ENCODE measurements at places on chromosomes 16 and 17.

- no peak for DNase-seq
Observed at GRCh38 chr17:29085223-29085622, 42.3 kb downstream of the PIPOX start.

DNA sequence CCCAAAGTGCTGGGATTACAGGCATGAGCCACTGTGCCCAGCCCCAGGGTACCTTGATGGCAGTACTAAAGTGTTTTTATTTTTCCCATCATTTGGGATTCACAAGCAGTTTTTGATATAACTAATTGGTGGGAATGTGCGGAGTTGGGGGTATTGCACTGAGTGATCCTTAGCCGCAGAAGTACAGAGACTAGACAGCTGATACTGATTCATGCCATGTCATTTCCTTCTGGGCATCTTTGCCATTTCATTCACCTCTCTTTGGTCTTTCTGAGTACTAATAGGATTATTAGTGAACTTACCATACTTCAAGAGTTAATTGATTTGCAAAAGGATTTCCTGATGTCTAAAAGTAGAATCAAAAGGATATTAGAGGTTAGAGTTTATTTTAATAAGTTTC, 9.7 kb downstream of the NMT1 start:
- no peak for DNase-seq

DNA sequence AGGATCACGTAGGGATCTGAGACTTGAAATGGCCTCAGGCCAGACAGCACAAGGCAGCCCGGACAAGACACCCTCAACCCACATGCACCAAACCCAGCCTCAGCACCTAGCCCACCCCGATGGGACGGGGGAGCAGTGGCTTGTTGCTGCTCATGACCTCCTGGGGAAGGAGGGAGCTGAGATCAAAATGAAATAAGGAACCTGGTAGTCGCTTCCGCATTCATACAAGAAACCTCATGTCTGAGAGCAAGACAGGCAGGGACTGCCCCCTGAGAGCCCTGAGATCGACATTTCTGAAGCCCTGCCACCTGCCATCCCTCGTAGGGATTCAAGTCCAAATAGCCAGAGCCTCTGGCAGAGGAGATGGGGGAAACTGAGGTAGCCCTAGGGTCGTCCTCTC, 5.7 kb upstream of the CEP131 start:
- no peak for DNase-seq

DNA sequence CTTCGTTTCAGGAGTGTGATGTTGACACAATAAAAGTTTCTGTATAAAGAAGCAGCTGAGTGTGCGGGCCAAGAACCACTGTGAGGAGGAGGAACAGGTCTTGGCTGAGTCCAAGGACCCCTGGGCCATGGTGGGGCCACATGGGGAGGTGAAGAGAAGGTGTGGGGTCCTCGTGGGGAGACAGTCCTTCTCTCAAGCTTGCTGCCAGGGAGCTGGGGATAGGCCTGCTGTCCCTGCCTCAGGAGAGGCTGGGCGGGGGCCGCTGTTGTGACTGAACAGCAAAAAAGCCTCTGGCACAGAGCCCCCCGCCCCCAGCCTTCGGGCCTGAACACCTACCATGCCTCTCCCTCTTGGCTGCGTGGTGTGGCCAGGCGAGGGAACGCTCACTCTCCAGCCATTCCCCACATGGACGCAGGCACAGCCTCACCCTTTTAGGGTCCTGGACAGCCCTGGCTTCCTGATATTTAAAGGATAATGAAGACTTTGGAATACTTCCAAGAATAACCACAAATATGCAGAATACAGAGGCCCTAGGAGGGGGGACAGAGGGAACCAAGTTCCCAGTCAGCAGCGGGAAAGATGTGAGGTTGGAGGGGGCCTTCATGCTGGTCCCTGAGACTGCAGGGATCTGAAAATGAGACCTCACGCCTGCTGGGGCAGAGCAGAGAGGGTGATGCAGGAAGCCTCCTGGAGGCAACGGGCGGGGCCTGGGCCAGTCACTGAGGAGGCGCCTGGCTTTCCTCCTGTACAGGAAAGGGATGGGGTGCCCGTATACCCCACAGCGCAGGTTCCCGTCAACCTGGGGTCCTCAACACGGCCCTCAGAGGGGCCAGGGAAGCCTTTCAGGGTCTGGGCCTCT, 100.0 kb upstream of the CREBBP start:
- no peak for DNase-seq

DNA sequence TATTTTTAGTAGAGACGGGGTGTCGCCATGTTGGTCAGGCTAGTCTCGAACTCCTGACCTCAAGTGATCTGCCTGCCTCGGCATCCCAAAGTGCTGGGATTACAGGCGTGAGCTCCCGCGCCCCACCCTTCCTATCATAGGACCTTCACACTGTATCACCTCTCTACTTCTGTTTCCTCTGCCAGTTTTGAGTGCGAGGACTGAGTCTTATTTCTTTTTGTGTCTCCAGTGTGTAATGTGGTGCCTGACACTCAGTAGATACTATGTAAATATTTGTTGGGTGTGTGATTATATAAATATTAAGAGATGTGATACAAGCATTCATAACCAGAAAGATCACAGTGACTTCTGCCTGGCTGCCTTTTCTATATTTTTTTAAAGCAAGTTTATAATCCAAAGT, 10.5 kb downstream of the PRKCA start:
- DNase-seq: no peak

- no peak for DNase-seq
Observed at GRCh38 chr17:50270435-50271362, 3.6 kb upstream of the TMEM92 start.

GRCh38 chr17:80441133-80441578, 26.2 kb downstream of the ENDOV start:
- peak; percentile 14 for DNase-seq

GRCh38 chr16:73142053-73142854, 94.3 kb upstream of the ZFHX3 start:
- no peak for DNase-seq

- no peak for DNase-seq
Observed at GRCh38 chr17:21282231-21282630, 2.3 kb upstream of the MAP2K3 start.

DNA sequence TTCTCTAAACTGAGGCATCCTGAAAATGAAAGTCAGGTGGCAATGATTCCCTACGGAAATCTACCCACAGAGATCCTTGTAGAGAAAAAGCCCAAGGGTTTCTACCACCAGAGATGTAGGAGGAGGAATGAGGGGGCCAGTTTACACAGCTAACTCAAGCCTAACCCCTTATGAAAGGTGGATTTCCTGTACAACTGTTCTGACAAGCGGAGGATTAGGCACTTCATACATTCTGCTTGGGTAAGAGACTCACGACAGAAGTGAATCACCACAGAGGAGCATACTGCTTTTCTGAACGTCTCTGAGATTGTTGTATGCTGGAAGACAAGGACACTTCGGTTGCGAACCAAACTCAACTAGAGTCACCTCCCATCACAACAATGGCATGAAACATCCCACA, 72.7 kb downstream of the SMG6 start:
- DNase-seq: no peak

DNA sequence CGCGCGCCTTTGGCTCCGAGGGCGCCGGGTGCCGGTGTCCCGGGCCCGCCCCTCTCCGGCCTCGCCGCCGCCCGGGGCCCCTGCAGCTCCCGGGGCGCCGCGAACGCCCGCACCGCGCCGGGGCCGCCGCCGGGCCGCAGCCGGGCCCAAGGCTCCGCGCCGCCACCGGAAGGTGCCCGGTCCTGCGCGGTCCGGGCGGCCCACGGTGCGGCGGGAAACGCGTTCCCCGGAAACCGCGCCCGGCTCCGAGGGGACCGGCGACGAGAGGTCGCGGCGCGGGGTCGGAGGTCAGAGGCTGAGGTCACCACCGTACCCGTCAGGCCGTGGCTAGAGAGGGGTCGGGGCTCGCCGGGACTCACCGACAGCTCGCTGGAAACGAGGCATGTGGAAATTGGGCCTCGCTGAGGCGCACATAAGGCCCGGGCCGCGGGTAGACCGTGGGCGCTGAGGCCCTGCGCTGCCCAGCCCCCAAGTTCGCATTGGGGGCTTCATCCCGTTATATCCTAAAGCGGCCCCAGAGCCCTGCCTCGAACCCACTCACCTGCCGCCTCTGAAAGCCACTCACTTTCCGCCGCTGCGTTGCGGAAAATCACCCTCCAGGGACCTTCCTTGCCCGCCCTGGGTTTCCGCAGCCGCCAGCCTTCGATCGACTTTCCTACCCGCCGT, at the start of gene DUS1L:
DUS1L (minus strand) TSS at position 167 of the 666 bp plus-strand sequence. CDS start 745 bp downstream, outside the sequence.
- peak; percentile 42 for DNase-seq

DNA sequence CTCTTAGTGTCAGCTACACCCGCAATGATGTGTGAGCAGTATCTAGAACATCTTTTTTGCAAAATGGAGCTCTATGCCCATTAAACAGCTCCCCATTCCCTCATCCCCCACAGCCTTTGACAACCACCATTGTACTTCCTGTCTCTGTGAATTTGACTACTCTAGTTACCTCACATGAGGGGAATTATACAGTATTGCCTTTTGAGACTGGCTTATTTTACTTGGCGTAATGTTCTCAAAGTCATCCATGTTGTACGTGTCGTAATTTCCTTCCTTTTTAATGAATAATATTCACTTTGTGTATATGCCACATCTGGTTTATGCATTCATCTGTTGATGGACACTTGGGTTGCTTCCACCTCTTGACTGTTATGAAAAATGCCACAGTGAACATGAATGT, 23.2 kb upstream of the CCL22 start:
- DNase-seq: no peak

GRCh38 chr17:55773671-55774070, 22.8 kb downstream of the PCTP start:
- DNase-seq: no peak

DNA sequence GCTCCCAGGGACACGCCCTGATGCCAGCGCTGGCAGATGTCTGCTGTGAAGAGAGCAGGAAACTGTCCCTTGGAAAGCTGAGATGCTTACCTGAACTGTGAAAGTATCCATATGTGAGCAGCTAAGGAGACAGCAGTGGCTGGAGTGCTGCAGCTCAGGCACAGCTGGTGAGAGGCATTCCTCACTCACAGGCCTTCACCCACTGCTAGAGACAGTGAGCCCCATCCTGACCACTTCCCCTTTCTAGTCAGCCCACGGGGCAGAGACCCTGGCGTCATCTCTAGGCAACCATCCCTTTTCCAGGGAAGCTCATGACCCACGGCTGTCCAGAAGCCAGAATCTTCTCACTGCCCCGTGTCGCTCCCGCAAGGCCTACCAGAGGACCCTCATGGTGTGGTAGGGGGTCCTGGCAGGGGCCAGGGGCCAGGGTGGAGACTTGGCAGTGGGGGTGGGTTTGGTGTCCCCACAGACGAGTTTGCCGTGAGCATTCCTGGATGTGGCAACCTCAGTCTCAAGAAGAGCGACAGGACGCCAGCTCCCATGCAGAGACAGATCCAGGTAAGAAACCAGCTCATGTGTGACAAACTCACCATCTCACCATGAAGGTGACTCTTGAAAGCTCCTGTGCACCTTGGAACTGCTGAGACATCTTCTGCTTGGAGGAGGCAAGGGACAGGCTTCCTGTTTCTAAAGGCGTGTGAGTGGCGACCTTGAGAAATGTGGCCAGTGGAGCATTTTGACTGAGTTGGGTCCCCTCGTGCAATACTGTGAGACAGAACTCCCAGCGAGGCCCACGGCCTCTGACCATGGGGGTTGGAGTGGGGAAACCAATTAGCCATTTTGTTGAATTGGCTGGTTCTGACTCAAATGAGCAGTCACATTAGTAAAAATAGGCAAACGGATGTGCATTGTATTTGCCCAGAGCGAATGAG, at the start of gene SCIMP:
SCIMP (minus strand) TSS at position 216 of the 932 bp plus-strand sequence; CDS start at position 111, 105 bp downstream.
- DNase-seq: no peak

- no peak for DNase-seq
Observed at GRCh38 chr16:84829168-84829965, 9.6 kb downstream of the CRISPLD2 start.

- no peak for DNase-seq
Observed at GRCh38 chr16:67346341-67346740, 19.7 kb downstream of the LRRC36 start.

DNA sequence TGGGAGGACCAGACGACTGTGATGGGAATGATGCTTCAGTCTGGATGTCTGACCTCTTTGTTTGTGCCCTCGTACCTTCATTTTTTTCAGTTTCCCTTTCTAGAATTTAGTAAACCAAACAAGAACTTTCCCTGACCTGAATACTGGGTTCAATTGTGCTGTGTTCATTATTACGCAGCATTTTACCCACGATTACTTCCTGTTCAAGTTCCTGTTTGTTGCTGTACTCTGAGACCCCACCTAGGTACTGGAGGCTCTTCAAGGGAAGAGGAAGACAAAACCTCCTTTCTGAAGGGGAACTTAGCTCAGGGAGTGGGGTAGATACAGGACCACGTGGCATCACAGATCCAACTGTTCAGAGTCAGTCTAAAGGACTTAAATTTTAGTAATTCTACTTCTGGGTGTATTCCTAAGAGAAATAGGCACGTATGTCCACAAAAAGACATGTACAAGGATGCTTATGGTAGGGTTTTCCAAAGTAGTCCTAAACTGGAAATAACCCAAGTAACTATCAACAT, 9.2 kb upstream of the PRKCB start:
- DNase-seq: no peak

DNA sequence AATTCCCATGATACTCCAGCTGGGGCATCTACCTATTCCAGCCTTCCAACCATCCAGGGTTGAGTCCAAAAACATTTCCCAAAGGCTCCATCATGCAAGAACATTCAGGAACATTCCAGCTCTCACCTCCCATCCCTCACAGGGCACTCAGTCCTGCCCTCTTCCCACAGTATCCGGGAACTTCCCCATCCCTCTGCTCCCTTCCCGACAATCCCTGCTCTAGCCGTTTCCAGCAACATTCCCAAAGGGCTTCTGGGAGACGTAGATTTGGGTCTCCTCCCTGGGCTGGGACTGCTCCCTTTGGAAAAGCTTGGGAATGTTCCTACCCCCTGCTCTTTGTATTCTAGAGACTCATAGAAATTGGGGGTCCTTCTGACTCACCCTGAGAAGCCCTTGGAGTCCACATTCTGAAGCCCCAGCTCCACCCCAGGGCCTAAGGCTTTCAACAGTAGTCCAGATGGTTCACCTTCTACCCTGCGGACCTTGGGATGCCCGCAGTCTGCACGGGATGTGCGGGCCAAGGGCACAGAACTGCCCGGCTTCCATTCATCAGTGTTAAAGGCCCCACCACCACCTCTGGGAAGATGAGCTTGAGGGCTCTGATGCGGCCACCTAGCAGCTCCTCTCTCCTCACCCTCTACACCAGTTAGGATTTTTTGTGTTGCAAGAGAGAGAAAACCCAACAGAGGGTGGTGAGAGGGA, 25.4 kb downstream of the NGFR start:
- no peak for DNase-seq

- DNase-seq: no peak
Observed at GRCh38 chr16:17323171-17323570, 147.6 kb downstream of the XYLT1 start.

GRCh38 chr16:90048737-90049330, 28.3 kb downstream of the PRDM7 start:
- DNase-seq: no peak

DNA sequence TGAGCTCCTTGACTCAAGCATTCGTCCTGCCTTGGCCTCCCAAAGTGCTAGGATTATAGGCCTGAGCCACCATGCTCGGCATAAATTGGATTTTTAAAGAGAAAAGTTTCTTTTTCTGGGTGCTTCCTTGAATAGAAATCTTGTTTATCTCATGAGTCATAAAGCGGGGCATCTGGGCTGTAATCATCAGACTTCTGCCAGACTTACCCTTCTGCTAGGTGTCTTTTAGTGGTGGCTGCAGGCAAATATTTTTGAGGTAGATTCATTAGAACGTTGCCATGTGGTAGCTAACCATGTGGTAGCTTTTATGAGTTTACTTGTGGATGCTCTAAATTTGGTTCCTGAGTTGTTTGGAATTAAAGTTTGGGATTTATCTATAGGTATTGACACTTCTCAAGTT, 13.4 kb downstream of the PGS1 start:
- DNase-seq: no peak

- no peak for DNase-seq
Observed at GRCh38 chr16:64352246-64352645, 769.6 kb downstream of the CDH11 start.

GRCh38 chr16:28064706-28065249, 1.3 kb upstream of the GSG1L start:
- DNase-seq: no peak

Data from activated CD4-positive, CD25-positive, alpha-beta regulatory T cell (primary cell).